ENCODE measurements at places on chromosomes 12 and 14.

GRCh38 chr14:95527387-95528002 is 7.4 kb upstream of the GLRX5 start:
- no peak for DNase-seq

- DNase-seq: no peak
Measured at GRCh38 chr14:42047421-42048055, 440.9 kb downstream of the LRFN5 start.

GRCh38 chr14:95545515-95546168 is 10.8 kb downstream of the GLRX5 start:
- peak; percentile 82 for DNase-seq

GRCh38 chr12:31749024-31749704 is 20.3 kb upstream of the AMN1 start:
- peak; percentile 98 for DNase-seq

GRCh38 chr14:76774821-76775694 is 13.8 kb downstream of the VASH1 start:
- no peak for DNase-seq

DNA sequence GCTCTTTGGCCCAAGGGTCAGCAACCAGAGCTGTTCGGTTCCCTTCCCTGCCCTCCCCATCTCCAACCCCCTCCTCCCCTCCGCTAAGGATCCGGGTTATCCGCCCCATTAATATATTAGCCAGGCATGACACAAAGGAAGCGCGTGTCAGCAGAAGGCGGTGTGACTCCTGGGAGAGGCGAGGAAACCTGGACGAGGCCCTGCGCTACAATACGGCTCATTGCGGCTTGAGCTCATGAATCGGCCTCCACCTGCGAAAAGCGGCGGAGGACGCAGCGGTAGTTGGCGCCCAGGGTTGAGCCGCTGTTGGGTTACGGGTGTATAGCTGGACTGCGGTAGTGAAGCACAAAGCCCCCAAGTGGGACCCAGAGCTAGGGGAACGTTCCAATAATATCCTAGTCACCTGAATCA is 9.9 kb downstream of the FOXA1 start:
- DNase-seq: no peak

GRCh38 chr12:68462803-68463202 is 130.6 kb upstream of the MDM1 start:
- no peak for DNase-seq

DNA sequence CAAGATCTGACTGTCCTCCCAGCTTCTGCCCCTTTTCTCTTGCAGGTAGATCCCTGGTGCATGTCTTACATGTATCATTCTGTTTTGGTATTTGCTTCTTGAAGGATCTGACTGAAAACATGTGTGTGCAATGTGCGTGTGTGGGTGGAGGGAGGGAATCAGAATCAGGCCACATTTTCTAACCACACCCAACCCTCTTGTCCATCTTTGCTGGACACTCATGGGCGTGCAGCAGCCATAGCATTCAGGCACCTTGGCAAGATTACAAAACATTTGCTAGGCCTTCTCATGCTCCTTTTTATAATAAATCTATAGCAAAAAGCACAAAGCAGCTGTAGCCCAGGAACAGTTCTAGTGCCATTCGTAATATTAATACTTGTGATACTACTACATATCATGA is 233.6 kb upstream of the E2F7 start:
- no peak for DNase-seq

- DNase-seq: no peak
Measured at GRCh38 chr14:105010891-105011291, 10.0 kb downstream of the CDCA4 start.

DNA sequence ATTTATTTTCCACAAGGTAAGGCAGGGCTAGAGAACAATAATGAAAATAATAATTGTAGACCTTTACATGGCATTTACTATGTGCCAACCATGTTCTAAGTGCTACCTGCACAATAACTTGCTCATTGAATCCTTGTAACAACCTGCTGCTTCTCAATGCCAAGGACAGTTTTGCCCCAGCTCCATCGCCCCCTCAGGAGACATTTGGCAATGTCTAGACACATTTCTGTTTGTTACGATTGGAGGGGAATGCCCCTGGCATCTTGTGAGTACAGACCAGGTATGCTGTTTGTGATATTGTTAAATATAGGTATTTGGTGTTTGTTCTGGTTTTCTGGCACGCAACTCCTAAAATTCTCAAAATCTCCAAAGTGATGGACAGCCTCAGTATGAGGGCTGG is 8.1 kb upstream of the ATXN2 start:
- DNase-seq: no peak

GRCh38 chr12:54196396-54196795 is 7.6 kb upstream of the SMUG1 start:
- DNase-seq: no peak

GRCh38 chr14:68734231-68734732 is 58.6 kb downstream of the ZFP36L1 start:
- DNase-seq: peak; percentile 34
